NCI-H2171 (cell line): ENCODE measurements at places on chromosomes 11 and 22.

GRCh38 chr22:22092974-22093373, 110.4 kb upstream of the TOP3B start:
- DNase-seq = no peak

DNA sequence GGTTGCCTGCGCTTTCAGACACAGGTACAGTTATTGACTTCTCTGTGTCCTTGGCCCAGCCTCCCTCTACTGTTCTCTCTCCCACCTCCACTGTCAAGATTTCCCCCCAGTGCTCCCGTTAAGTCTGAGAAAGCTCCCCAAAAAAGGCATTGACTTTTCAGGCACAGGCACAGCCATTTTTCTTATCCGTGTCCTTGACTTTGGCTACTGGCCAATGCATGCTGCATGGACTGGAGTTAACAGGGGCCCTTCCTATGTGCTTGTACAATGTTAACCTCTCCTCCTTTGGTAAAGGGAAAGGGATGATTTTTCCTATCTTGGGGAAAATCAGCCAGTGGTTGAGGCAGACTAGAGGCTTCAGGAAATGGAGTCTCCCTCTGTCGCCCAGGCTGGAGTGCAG, 4.3 kb downstream of the APOL5 start:
- no peak for DNase-seq

- no peak for DNase-seq
Measured at GRCh38 chr11:126414615-126415014, 59.1 kb downstream of the ST3GAL4 start.

- DNase-seq = no peak
Measured at GRCh38 chr11:125188021-125188420, 23.5 kb downstream of the PKNOX2 start.

- no peak for DNase-seq
Measured at GRCh38 chr11:75478783-75479596, 46.0 kb upstream of the KLHL35 start.

DNA sequence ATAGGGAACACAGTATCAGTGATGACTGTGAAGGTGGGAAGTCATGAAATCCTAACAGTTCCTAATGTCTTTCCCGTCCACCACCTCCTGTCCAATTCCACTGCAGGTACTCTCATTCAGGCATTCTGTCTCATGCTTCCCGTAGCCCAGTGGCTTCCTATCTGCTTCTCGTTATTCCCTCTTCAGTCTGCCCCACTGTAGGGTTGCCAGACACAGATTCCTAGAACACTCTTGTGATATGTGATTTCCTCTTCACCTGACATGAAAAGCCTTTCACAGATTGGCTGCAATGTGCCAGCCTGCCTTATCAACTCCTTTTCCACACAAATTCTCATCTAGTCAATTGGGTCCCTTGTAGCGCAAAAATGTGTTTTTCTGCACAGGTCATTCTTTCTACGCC, 49.0 kb downstream of the C2CD3 start:
- no peak for DNase-seq

GRCh38 chr22:20552443-20553401, 45.3 kb downstream of the MED15 start:
- no peak for DNase-seq

DNA sequence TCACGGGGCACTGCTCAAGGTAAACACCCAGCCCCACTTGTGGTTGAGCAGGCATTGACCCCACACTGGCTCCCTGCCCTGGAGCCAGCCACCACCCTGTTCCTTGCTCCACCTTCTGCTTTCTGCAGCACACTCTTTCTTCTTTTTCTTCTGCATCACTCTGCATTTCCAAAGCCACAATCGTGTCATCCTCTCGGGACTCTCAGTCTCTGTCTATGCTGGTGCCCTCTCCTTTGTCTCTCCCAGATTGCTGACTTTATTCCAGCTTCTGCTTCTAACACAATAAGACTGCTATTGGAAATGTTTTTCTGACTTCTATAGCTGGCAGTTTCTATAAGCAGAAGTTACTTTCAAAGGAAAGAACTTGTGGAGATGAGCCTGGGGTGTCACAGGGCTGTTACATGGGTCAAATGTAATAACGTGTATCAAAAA, 14.4 kb downstream of the GRAP2 start:
- DNase-seq = no peak

- no peak for DNase-seq
Measured at GRCh38 chr11:25970726-25971508, 361.0 kb upstream of the ANO3 start.

DNA sequence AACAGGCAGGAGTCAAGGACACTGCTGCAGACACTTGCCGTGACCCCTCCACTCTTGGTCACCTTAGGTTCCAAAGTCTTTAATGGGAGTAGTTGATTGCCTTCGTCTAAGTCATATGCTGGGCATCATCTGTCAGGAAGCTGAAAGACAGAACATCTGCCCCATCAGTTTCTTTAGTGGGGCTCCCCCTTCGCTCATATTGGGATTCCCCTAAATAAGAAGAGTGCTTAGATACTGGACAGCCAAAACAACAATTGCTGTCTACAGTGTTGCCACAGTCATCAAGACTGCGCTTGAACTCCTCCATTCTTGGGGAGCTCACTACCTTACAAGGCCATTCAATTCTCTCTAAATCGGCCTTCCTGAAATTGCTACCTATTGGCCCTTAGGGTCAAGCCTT, 58.5 kb downstream of the UBASH3B start:
- DNase-seq = no peak

DNA sequence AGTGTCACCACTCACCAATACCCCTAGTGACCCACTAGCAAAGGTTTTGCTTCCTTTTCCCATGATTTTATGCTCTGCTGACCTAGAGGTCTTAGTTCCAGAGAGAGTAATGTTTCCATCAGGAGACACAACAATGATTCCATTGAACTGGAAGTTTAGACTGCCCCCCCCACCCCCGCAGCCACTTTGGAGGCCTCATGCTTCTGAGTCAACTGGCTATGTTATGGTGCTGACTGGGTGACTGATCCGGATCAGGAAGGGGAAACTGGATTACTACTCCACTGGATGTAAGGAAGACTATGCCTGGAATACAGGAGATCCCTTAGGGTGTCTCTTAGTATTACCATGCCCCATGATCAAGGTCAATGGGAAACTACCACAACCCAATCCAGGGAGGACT, 633.6 kb downstream of the OPCML start:
- no peak for DNase-seq

DNA sequence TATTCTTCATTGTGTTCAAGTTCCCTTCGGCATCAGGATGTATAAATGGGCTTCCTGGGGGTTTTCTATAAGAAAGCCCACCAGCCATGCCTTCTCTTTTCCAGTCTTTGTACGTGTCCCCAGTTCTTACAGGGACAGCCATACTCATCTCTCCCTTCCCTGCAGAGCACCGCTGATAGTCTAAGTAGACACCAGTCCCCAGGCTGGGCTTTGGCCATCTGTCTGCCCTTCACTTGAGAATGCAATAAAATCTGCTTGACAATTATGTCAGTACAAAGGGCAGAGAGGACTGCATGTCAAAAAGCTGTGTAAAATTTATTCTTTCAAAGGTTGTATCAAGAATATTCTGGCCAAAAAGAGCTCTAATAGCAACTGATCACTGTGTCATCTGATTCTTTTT, 27.3 kb downstream of the NTM start:
- no peak for DNase-seq

GRCh38 chr11:126419801-126420697, 64.6 kb downstream of the ST3GAL4 start:
- no peak for DNase-seq

DNA sequence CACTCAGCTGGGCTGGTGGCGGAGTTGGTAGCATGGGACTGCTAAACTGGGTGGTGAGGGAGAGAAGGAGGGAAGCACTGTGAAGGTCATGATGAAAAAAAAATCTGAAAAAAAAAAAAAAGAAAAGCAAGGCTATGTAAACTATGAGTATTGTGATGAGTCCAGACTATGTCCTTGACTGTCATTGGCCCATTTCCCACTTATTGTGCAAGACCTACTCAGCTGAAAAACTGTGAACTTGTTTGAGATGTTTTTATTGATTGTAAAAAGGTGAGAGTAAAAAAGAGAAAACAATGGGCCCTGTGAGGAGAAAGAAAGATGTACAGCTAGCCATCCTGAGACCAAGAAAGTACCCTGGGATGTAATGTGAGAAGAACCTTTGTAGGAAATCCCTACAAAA, 798.4 kb upstream of the TENM4 start:
- no peak for DNase-seq

DNA sequence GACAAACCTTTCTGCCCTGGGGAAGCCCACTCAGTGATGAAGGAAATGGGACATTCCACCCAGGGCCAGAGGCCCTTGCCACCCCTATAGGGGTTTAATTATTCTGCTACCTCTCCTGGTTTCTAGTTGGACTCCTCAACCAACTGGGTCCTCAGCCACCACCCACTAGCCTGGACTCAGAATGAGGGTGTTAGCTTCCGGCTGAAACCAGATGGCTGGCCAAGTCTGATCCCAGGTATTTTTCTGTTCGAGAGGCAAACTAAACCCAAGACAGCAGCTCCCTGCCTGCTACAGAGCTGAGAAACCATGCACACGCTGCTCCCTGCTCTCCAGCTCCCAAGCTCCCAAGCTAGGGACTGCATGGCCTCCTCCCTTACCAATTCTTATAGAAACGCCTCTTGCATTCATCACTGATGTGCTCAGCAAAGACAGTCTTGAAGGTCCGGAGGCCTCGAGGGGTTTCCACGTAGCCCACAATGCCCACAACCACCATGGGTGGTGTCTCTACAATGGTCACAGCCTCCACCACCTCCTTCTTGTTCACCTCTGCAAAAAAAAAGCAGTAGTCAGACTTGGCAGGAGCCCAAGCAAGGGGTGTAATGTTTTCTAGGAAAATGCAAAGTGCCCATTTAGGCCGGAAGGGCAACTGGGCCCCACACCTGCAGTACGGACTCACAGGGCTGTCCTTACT, 2.2 kb downstream of the RPL3 start:
- no peak for DNase-seq
